ENCODE measurements at places on chromosomes 13 and 19.

DNA sequence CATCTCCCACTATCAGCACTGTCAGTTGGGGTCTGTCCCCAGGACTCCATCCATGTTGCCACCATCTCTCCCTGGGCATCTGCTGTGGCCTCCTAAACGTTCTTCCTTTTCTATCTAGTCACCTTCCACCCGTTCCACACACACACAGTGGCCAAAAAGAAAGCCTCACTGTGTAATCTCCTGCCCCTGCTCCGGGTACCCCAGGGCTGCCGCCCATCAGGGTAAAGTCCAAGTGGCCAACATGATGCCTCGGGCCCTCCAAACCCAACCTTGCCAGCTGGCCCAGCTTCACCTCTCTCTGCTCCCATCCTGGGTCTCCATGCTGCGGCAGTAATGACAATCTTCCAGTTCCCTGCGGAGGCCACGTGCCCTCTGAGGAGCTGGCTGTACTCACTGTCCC is 29.4 kb upstream of the PEG3 start:
- DNase-seq, result no peak

- peak; percentile 13 for DNase-seq
Measured at GRCh38 chr19:45815481-45816216, 541 bp upstream of the RSPH6A start.

- DNase-seq, result no peak
Measured at GRCh38 chr13:40221460-40222201, 444.8 kb downstream of the FOXO1 start.

DNA sequence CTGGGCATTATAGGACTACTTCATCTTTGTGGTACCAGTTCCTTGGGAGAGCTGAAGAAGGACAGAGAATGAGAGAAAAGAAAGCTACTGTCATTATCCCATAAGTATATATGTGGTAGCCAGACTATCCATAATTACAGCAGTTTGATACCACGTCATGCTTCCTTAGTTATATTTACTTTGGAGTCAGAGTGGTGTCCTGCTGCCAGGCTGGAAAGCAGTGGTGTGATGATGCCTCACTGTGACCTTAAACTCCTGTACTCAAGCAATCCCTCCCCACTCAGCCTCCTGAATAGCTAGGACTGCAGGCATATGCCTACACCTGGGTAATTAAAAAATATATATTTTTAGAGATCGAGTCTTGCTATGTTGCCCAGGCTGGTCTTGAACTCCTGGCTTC is 57.8 kb downstream of the WTIP start:
- no peak for DNase-seq

DNA sequence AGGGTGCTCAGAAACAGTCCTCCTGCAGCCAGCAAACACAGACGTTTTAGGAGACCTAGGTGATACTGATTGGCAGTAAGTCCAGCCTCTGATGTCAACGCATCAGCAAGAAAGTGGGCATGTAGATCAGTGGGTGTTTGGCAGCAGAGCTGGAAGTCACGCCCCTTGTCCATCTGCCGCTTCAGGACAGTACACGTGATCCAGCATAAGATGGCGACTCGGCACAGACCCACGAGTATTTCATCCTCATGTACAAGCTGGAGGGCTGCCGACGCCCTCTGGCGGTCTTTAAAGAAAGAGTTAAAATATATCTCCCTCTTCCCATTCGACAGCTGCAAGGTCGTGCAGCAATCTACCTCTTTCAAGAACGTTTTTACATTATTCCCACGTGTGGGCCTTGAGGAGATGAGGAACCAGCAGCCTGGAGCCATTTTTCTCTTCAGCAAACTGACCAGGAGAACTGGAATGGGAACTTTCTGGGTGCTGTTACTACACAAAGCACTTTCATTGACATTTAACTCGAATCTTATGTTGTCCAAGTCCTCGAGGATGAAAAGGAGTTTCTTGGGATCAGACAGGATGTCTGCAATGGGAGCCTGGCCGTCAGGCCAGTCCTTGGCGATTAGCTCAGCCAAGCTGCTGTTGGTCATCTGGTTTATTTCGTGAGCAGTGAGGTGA is 22.3 kb downstream of the NLRP11 start:
- no peak for DNase-seq

GRCh38 chr13:86085890-86086289 is 286.7 kb upstream of the SLITRK6 start:
- no peak for DNase-seq

GRCh38 chr19:48539503-48540096 is 12.4 kb upstream of the SULT2B1 start:
- no peak for DNase-seq

GRCh38 chr13:79660361-79660760 is 179.4 kb downstream of the NDFIP2 start:
- no peak for DNase-seq

GRCh38 chr13:29525757-29526156 is 69.7 kb downstream of the SLC7A1 start:
- DNase-seq, result no peak

DNA sequence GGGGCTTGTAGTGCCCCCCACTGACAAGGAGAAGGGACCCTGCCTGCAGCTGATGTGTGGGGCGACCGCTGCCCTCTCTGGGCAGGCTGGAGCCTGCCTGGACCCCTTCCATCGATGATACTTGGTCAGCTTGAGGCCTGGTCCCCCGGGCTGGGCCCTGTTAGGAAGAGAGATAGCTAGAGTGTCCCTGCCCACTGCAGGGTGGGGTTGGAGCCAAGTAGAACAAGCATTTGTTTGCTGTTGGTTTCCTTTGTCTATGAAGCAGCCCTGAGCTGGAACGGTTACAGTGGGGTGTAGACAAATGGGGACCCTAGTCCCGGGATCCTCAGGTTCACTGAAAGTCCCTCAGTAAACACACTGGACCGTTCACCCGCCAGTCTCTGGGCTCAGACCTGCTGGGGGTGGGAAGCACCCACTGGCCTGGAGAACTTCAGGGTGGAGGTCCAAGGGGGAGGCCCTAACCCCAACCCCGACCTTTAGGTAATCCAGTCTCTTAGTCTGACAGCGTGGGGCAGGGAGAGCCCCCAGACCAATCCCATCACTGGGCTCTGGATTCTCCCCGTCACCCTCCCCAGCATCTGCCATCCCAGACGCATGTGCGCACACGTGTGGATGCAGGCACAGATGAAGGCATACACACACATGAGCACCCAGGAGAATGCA is 204.8 kb upstream of the ZNF536 start:
- no peak for DNase-seq

GRCh38 chr13:49836516-49836915 is 44.0 kb upstream of the KPNA3 start:
- no peak for DNase-seq

Measured in bone marrow (tissue), 2 donors.